ENCODE measurements at places on chromosomes 5 and 9. TPM values are rescaled to one million over a fixed set of nuclear protein-coding genes. Genes with fewer than 3 reads are reported as not detected.

Gene MOB3B
- 6.4 TPM for total RNA-seq

Gene GAS1
- total RNA-seq, result 11.2 TPM

Gene ORM2
- total RNA-seq, result not detected

- H3K4me1 ChIP-seq, result no peaks in the 10 kb centered on the region
- H3K27me3 ChIP-seq, result no peaks in the 10 kb centered on the region
- H3K36me3 ChIP-seq, result no peaks in the 10 kb centered on the region
Observed at GRCh38 chr9:32855752-32856151, 72.4 kb downstream of the TMEM215 start.

- DNase-seq, result no peak
- H3K27me3 ChIP-seq, result no peaks in the 10 kb centered on the region
- no peaks in the 10 kb centered on the region for H3K36me3 ChIP-seq
- no peak overlapping the region for H3K4me3 ChIP-seq
Observed at GRCh38 chr5:68999181-68999580, 94.6 kb upstream of the SLC30A5 start.
